ENCODE measurements at places on chromosomes 2 and 18.

- peak; percentile 19 for DNase-seq
These were observed at the start of gene DSC3 for GRCh38 chr18:31042406-31043181. Gene DSC3, minus strand, starts transcription at chr18:31042742. Its CDS starts 82 bp downstream, at chr18:31042660.

DNA sequence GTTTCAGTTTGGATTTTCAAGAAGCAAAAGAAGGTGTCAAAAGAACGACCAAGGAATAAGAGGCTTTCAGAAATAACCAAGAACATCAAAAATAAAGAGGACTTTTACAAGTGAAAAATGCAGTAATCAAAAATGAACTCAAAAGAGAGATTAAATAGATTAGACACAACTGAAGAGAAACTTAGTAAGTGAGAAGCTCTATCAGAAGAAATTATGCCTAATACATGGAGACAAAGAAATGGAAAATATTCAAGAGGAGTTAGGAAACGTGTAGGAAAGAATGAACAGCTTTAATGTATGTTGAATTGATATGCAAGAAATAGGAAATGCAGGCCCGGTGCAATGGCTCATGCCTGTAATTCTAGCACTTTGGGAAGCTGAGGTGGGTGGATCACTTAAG, 145.8 kb downstream of the ACOXL start:
- DNase-seq = no peak

DNA sequence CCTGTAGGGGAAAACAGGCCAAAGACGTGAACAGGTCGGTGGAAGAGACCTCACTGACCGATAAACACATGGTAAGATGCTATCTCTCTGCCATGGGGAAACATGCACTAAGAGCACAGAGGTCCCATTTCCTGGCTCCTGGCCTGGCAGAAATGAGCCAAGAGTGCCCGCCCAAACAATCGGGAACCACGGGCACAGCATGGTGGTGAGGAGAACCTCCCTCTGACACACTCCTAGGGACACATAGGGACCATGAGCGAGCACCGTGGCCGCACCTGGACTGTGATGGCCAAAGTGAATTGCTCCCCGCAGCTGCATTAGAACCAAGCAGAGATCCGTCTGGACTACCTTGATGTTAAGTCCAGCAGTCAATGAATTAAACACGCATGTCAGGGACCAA, 11.1 kb downstream of the HS6ST1 start:
- DNase-seq = no peak

DNA sequence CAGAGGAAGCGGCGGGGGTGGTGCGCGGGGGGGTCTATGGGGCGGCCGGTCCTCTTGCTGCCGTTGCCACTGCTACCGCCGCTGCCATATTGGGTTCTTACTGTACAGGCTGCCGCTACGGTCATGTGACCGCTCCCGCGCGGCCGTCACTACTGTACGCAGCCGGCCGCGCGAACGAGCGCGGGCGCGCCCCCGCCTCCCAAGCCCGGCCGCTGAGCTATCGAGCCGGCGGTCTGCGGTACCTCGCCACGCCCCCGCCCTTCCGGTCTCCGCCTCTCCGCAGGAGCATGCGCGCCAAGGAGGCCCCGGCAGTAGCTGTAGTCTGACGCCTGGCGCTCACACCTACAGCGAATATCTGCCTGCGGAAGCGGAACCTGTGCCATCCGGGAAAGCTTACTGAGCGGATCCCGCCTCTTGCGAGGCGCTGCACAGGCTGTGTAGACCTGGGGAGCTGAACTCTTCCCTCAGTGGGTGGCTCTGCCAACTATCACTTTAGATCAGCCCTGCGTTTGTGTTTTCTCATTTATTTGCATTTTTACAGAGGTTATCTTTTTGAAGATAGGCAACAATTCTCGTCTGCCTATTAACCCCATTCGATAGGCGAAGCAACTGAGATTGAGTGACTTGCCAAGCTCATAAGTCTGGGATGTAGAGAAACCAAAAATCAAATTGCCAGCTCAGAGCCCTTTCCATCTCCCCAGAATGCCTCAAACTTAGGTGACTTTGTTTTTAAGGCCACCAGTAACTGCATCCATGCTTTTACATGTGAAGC, at the start of gene ASXL2:
TSS of gene ASXL2 (minus strand) at position 127 of the 772 bp plus-strand sequence. CDS start 265 bp downstream, outside the sequence.
- DNase-seq = peak; percentile 99

DNA sequence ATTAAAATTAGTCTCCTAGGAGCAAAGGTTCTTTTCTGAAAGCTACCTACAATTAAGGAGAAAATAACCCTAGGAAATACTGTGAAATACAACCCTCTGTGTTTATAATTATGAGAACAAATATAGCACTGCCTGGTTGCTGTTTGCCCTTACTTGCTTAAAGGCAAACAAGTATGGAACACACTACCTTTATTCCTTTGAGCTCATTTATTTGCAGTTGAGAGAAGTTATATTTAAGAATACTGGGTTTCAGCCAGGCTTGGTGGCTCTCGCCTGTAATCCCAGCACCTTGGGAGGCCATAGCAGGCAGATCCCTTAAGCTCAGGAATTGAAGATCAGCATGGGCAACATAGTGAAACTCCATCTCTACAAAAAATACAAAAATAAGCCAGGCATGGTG, 23.1 kb upstream of the IAH1 start:
- DNase-seq = no peak

Data from NCI-H2081 (cell line).